PC-9 (cell line): ENCODE measurements at places on chromosomes 11 and 22. TPM values are rescaled to one million over a fixed set of nuclear protein-coding genes. Genes with fewer than 3 reads are reported as not detected.

RAG2 gene
- not detected in 2 replicates for total RNA-seq

RBM7 gene
- 18.9 and 34.7 TPM in 2 replicates for total RNA-seq

- H3K4me1 ChIP-seq: no peaks in the 10 kb centered on the region
- no peaks in the 10 kb centered on the region for H3K36me3 ChIP-seq
- H3K4me3 ChIP-seq: no peak overlapping the region
- peaks cover 51% of the 10 kb centered on the region for H3K27me3 ChIP-seq
These were observed 7.0 kb downstream of the SERPING1 start for GRCh38 chr11:57604296-57605027.

GRCh38 chr22:25735650-25736049 is 6.3 kb upstream of the MYO18B start:
- H3K36me3 ChIP-seq: no peaks in the 10 kb centered on the region
- H3K4me1 ChIP-seq: no peaks in the 10 kb centered on the region
- H3K27ac ChIP-seq: no peak overlapping the region

DNA sequence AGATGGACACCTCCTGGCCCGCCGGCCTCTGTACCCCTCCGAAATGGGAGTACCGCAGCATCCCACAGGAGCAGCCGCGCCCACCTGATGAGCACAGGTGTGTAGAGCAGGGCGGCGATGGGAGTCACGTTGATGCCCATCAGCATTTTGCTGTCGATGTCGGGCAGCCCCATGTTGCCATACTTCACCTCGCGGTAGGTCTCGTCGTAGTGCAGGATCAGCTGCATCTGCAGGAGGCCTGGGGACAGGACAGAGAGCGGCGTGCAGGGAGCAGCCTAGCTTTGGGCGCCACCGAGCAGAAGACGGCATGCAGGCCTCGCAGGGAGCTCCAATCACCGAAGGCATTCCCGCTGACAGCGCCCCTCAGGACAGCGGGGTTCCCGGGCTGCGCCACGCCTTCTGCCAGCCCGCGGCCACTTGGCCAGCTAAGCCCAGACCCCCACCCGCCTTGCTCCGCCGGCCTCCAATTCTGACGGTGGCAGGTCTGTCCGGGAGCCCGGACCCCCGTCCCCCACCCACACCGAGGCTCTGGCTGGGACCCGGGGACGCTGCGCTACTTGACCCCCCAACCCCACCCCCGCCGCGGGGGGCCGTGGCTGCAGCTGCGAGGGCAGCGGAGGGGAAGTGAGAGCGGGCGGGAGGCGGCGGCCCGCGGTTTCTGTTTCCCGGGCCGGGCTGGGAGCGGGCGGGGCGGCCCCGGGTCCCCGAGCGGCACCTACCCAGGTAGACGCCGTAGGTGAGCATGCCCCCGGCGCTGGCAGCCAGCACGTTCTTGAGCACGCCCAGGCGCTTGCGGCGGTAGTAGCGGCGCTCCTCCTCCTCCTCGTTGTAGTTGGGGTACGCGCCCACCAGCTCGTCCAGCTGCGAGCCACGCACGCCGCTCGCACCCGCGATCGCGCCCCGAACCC is 705 bp downstream of the UNC93B1 start:
- H3K4me3 ChIP-seq: peak overlapping the region; percentile 68
- peaks cover 4% of the 10 kb centered on the region for H3K4me1 ChIP-seq
- H3K27ac ChIP-seq: no peak overlapping the region
- no peaks in the 10 kb centered on the region for H3K27me3 ChIP-seq
- DNase-seq: no peak

DNA sequence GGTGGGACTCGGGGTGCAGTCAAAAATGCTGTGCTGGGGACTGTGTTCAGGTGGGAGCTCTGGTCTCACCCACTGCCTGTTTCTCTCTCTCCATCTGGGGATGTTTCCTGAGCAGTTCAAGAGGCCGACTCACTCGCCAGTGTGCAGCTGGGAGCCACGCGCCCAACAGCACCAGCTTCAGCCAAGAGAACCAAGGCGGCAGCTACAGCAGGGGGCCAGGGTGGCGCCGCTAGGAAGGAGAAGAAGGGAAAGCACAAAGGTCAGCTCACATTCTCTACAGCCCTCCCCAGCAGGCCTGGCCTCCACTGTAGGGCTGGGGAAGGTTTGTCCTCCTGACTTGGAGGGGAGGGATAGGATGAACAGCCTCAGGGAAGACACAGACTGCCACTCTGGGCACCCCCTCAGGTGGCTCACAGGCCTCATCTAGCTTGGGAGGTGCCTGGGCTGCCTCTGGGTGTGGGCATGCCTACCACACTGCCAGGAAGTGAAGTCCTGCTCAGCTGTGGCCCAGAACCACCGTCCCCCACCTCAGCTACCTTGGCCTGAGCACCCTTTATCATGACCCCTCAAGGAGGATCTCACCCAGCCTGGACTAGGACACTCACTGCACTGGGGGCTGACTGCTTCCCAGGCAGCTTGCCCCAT is 13.0 kb downstream of the TUB start:
- H3K27me3 ChIP-seq: no peaks in the 10 kb centered on the region
- H3K4me1 ChIP-seq: no peaks in the 10 kb centered on the region
- no peak overlapping the region for H3K27ac ChIP-seq
- no peaks in the 10 kb centered on the region for H3K36me3 ChIP-seq
- no peak overlapping the region for H3K4me3 ChIP-seq

- no peaks in the 10 kb centered on the region for H3K4me1 ChIP-seq
- H3K36me3 ChIP-seq: no peaks in the 10 kb centered on the region
- H3K27ac ChIP-seq: no peak overlapping the region
- no peaks in the 10 kb centered on the region for H3K27me3 ChIP-seq
These were observed 61.9 kb downstream of the CD6 start for GRCh38 chr11:61033417-61033816.

DNA sequence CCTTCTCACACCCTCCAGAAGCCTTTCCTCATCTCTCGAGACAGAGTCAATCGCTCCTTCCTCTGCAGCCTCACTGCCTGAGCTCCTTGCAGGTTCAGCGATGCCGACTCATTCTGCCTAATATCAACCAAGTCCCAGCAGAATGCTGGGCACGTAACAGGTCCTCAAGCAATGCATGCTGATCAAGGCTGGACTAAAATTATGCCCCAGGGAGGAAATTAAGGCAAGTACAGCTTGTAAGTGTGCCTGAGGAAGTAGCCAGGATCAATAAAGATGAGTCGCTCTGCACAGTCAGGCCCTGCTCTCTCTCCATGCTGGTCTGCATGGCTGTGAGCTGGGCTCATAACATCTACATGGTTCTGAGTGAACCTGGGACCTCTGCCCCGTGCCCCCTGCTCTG is 25.6 kb upstream of the NRIP3 start:
- no peak overlapping the region for H3K4me3 ChIP-seq
- no peak overlapping the region for H3K27ac ChIP-seq
- H3K27me3 ChIP-seq: no peaks in the 10 kb centered on the region
- no peaks in the 10 kb centered on the region for H3K36me3 ChIP-seq

DNA sequence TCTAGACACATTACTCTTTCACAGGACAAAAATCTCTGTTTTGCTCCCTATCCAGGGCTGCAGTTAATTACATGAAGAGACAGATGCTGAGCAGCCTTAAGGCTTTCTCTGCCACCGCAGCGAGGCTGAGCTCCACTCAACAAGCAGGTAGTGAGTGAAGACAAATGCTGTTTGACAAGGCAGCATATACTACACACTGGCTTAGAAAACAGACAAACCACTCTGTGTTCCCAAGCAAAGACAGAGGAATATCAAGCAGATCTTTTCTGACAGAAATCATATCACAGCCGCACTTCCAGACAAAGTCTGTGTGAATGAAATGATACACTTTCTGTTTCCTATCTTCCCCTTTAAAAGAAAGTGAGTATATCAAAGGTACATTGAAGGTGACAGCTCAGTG is 368.1 kb downstream of the DCDC1 start:
- H3K4me1 ChIP-seq: no peaks in the 10 kb centered on the region
- no peak for DNase-seq
- H3K36me3 ChIP-seq: no peaks in the 10 kb centered on the region
- no peak overlapping the region for H3K4me3 ChIP-seq
- no peak overlapping the region for H3K27ac ChIP-seq

DNA sequence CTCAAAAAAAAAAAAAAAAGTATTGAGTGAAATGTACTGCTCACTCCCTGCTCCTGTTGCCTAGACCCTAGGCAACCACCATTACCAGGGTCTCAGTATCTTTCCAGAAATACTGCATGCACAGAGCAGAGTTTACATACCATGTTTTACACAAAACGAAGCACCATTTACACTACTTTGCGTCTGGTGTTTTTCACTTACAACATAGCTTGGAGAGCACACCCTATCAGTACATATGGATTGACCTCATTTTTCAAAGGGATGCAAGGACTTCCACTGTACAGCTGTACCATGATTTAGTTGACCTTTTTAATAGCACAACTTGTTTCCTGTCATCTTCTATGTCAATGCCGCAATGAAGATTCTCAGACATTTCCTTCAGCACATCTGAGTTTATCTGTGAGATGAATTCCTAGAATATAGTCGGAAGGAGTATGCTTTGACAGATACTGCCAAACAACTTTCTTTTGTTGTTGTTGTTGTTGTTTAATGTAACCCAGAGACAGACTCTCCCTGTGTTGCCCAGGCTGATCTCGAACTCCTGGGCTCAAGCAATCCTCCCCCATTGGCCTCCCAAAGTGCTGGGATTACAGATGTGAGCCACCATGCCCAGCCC is 6.1 kb downstream of the MYH9 start:
- peaks cover 36% of the 10 kb centered on the region for H3K36me3 ChIP-seq
- no peak overlapping the region for H3K27ac ChIP-seq
- H3K4me1 ChIP-seq: peaks cover 82% of the 10 kb centered on the region
- no peak for DNase-seq

DNA sequence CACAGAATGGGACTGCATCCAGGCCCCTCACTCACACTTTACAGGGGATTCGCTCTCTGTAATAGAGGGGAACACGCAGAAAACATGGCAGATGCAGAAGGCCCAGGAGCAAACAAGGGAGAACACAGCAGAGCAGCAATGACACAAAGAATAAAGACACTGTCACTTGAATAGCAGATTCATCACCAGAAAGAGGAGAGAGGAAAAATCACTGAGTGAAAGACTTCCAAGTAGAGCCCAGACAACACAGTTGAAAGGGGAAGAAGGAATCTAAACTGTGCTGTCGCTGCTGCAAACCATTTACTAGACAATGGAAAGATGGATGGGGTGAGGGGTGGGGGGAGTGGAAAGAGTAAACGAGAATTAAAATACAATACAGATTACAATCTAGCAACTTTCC is 28.8 kb upstream of the RAPSN start:
- H3K4me1 ChIP-seq: no peaks in the 10 kb centered on the region
- H3K36me3 ChIP-seq: peaks cover 71% of the 10 kb centered on the region
- H3K27me3 ChIP-seq: no peaks in the 10 kb centered on the region
- H3K4me3 ChIP-seq: no peak overlapping the region

DNA sequence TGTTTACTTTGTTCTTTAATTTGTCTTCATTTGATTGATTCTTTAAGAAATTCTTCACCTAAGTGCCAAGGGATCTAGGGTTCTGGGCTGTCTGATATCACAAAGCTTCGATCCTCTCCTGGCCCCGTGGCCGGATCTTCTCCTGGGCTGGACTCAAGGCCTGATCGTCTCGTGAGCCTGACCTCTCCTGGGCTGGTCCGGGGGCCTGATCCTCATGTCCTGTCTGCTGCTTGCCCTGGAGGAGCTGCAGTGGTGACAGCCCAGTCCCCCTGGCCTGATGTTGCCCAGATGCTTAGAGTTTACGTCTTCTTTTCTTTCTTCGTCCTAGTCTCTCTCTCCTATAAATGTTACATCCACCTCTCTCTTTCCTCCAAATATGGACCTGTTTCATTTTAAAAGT is 3.3 kb downstream of the NADSYN1 start:
- 0 out of 2 replicates have a peak, but pooled peaks cover 5% of the 10 kb centered on the region for H3K36me3 ChIP-seq
- H3K27me3 ChIP-seq: no peaks in the 10 kb centered on the region
- no peak overlapping the region for H3K4me3 ChIP-seq
- DNase-seq: no peak
- peaks cover 20% of the 10 kb centered on the region for H3K4me1 ChIP-seq

DNA sequence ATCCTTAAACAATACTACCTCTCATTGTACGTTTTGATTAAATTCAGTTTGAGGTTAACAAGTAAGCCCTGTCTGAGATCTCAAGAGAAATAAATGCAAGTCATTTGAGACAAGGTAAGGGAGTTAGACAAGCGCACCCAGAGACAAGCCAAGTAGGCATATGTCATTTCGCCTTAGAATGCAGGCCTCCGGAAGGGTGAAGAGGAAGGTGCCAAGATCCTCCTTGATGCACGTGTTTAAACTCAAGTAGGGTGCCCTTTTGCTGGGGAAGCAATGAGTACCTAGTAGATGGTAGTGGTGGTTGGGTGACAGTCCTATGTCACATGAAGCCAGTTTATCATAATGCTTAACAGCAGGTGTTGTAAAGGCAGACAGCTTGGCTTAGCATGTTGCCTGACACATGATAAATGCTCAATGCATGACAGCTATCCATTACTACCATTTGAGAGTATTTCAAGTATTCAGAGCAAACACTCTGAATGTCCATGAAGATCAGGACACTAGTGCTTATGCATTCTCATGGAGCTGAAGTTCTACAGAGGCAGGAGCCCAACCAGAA is 415.9 kb downstream of the TMEM135 start:
- no peaks in the 10 kb centered on the region for H3K27me3 ChIP-seq
- no peaks in the 10 kb centered on the region for H3K4me1 ChIP-seq
